ENCODE measurements at places on chromosomes 6 and 20. TPM values are rescaled to one million over a fixed set of nuclear protein-coding genes. Genes with fewer than 3 reads are reported as not detected.

DNA sequence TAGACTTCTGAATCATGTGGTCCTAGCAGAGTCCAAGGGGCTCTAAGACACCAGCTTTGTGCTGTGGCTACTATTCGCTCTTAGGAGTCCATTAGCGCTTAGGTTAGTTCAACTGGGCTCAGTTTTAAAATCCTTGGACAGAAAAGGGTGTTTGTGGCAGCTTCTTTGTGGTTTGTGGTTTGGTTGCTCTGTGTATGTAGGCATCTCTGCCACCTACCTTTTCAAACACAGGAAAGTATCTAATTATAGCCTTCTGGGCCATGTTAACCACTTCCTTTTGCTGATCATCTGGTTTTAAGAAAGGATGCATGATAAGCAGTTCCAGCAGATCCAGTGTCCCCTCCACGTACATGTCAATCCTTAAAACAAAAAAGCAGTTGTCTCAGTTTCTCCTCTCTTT, 10.8 kb downstream of the GSTA4 start:
- no peaks in the 10 kb centered on the region for H3K36me3 ChIP-seq
- H3K27me3 ChIP-seq, result no peaks in the 10 kb centered on the region
- no peak overlapping the region for H3K27ac ChIP-seq
- H3K4me3 ChIP-seq, result no peak overlapping the region

- no peak overlapping the region for H3K4me3 ChIP-seq
- H3K36me3 ChIP-seq, result no peaks in the 10 kb centered on the region
- no peaks in the 10 kb centered on the region for H3K27me3 ChIP-seq
- H3K27ac ChIP-seq, result no peak overlapping the region
- H3K4me1 ChIP-seq, result no peaks in the 10 kb centered on the region
Measured at GRCh38 chr6:47275640-47276039, 34.1 kb downstream of the TNFRSF21 start.

GRCh38 chr6:41489120-41489851, 56.9 kb upstream of the FOXP4 start:
- no peak for DNase-seq
- no peaks in the 10 kb centered on the region for H3K27me3 ChIP-seq
- no peaks in the 10 kb centered on the region for H3K36me3 ChIP-seq
- peaks cover 8% of the 10 kb centered on the region for H3K4me1 ChIP-seq
- no peak overlapping the region for H3K27ac ChIP-seq
- H3K4me3 ChIP-seq, result no peak overlapping the region

DNA sequence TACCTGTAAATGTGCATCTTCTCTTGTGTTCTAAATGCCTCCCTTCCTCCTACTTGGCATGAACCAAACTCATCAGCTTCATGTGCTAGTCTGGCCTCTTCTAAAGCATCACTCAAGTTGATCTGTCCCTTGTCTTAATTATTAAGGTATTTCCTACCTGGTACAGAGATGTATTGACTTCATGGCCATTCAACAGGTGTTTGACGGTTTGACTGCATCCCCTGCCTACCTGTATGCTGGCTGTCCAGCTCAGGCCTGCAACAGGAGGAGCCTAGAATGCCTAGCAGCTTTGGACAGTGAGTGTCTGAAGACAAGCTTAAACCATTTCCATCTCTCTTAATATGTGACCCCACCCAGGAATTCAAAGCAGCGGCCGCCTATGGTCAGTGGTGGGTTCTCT, 24.6 kb downstream of the RIN2 start:
- no peak for DNase-seq
- no peak overlapping the region for H3K4me3 ChIP-seq
- H3K27me3 ChIP-seq, result no peaks in the 10 kb centered on the region
- no peaks in the 10 kb centered on the region for H3K36me3 ChIP-seq
- peaks cover 9% of the 10 kb centered on the region for H3K4me1 ChIP-seq

- no peaks in the 10 kb centered on the region for H3K36me3 ChIP-seq
- no peak for DNase-seq
Measured at GRCh38 chr6:15025446-15025845, 220.4 kb upstream of the JARID2 start.

DNA sequence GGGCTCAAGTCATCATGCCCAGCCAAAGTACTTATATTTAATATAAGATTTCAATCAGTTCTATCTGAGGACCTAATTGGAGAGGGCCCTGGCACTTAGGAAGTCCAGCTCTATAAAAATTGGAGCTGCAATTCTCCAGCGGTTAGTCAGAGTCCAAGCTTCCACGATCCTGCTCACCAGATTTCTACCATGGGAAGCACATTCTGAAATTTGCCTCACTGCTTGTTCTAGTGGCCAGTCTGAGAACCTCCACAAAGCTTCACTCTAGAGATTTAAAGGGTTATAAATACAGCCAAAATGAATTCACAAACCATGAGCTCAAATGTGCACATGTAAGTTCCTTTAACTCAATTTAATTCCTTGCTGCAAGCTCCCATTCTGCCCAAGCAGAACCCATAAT, 33.5 kb downstream of the PNLDC1 start:
- DNase-seq, result no peak
- no peaks in the 10 kb centered on the region for H3K36me3 ChIP-seq
- H3K27ac ChIP-seq, result no peak overlapping the region
- no peak overlapping the region for H3K4me3 ChIP-seq
- H3K27me3 ChIP-seq, result no peaks in the 10 kb centered on the region

APCDD1L gene
- not detected for total RNA-seq

- no peaks in the 10 kb centered on the region for H3K36me3 ChIP-seq
- no peak overlapping the region for H3K27ac ChIP-seq
- H3K4me3 ChIP-seq, result peak overlapping the region; percentile 20
- peaks cover 3% of the 10 kb centered on the region for H3K4me1 ChIP-seq
- peak; percentile 30 for DNase-seq
Measured at GRCh38 chr6:7468382-7469081, 72.9 kb upstream of the DSP start.

SIRPD gene
- not detected for total RNA-seq

DNA sequence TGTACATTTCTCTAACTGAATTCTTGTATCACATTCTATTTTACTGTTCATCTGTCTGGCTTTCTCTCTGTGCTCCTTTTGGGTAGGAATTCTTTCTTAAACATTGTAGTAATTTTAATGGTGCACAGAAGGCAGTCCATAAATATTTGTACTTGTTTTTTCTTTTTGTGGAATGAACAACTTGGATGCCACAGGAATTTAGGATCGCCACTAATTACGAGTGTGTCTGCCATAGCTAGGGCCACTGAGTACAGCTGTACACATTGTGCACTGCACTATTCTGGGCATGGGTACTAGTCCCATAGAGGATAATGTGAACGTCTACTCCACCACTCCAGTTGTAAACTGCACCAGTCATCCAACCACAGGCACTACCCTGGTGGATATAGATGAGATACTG, 39.3 kb upstream of the TMEM200A start:
- DNase-seq, result no peak
- no peaks in the 10 kb centered on the region for H3K36me3 ChIP-seq
- no peaks in the 10 kb centered on the region for H3K27me3 ChIP-seq
- no peak overlapping the region for H3K4me3 ChIP-seq
- no peak overlapping the region for H3K27ac ChIP-seq

SLC44A4 gene
- 9.8 TPM for total RNA-seq

DNA sequence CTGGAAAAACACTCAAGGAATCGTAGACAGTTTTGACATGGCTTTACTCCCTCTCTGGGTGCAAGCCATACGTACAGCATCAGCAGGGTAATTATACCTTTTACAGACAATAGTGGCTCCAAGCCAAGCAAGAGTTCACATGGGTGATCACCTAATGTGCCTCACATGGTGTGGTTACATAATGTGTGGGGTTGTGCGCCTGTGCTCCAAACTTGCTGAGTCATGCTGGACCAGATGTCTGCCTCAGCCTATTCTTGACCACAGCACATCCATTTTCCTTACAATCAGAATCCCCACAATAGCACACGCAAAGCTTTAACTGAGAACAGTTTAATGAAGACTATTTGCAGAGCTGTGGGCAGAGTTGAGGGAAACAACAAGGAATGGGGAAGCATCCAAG, 74.5 kb downstream of the ALDH8A1 start:
- no peak overlapping the region for H3K4me3 ChIP-seq
- no peak overlapping the region for H3K27ac ChIP-seq
- DNase-seq, result no peak
- no peaks in the 10 kb centered on the region for H3K4me1 ChIP-seq
- no peaks in the 10 kb centered on the region for H3K36me3 ChIP-seq

GRCh38 chr20:47995661-47996060, 210.4 kb upstream of the SULF2 start:
- no peak overlapping the region for H3K4me3 ChIP-seq
- DNase-seq, result no peak
- no peaks in the 10 kb centered on the region for H3K27me3 ChIP-seq
- no peaks in the 10 kb centered on the region for H3K4me1 ChIP-seq

- no peak for DNase-seq
- H3K4me1 ChIP-seq, result peaks cover 15% of the 10 kb centered on the region
- H3K36me3 ChIP-seq, result no peaks in the 10 kb centered on the region
- no peak overlapping the region for H3K27ac ChIP-seq
- H3K4me3 ChIP-seq, result no peak overlapping the region
Measured at GRCh38 chr20:36850759-36851158, 25.2 kb upstream of the TLDC2 start.
